ENCODE measurements at places on chromosomes 5 and 9.

- DNase-seq, result no peak
Measured at GRCh38 chr9:110638381-110638954, 30.1 kb upstream of the MUSK start.

- no peak for DNase-seq
Measured at GRCh38 chr5:17089690-17090089, 127.7 kb upstream of the BASP1 start.

DNA sequence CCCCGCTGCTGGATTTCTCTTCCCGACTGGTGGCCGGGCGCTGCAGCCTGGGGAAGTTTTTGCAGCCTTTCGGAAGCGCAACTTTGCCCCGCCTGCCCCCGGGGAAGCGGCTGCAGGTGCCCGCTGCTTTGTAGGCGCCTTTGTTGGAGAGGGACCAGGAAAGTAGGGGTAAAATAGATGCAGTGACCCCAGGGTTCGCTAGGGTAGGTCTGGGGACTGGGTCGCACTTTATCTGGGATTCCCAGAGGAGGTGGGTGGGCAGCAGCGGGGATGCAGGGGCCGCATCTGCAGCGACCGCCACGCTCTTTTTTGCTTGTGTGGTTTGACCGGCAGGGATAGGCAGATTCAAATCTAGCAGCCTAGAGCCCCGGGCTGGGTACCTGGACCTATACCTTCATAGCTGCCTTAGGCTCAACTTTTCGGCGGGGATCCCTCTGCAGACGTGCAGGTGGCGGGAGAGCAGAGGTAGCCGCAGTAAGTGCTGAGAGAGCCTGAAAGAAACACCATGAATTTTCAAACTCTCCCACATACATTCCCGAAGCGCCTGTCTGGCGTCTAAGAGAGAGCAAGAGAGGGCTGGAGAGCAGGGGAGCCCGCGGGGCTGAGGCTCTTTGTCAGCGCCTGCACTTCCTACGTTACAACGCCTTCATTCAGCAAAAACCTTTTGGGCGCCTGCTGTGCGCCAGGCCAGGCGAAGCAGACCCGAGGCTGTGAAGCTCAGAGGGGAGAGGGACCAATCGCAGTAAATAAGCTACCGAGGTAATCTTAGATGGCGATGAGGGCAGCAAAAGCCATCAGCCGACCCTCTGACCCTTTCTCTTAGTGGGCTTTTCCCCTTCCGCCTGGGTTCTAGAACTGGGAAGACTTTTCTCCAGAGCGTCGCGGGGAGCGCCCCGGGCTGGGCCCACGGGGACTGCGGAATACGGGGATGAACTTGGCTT is 642 bp downstream of the SV2C start:
- DNase-seq, result no peak

DNA sequence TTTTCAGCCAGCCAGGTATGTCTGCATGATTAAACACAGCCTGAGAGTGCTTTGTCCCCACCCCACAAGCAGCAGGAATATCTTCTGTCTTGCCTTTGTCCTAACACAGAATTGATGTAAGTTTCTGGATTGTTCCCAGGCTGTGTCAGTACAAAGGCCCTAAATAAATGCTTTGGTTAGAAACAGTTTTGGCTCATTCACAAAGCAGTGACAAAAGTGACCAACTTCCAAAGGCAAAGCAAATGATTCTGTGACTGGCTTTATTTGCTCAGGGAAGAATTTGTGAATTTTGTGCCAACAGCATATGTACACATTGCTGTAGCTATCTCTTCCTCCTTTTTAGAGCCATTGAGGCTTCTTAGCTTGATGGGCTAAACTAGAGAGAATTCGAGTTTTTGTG is 133.7 kb downstream of the PLPPR1 start:
- no peak for DNase-seq

DNA sequence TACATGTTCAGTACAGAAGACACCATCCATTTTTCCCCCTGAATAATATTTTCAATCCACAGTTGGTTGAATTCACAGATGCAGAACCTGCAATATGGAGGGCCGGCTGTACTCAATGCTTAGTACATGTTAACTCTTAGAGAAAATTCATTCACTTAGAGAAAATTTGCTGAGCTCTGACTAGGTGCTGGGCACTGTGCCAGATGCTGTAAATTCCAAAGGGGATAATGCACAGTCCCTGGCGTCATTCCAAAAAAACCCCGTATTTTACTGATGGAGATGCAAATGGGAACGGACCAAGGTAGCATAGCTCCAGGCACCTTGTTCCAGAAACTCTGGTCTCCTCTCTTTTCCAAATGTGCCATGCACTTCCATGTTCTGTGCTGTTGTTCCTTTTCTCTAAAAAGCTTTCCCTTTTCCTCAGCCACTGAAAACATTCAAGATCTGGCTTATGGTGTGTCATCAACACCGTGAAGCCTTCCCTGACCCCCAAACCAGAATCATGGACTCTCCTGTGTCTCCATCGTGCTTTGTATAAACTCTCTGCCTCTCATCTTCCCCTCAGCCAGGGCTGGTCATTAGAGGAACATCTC is 55.7 kb upstream of the COL15A1 start:
- DNase-seq, result no peak

GRCh38 chr9:18673179-18673578 is 199.2 kb downstream of the ADAMTSL1 start:
- DNase-seq, result no peak

GRCh38 chr9:99004717-99005460 is 61.2 kb downstream of the COL15A1 start:
- DNase-seq, result no peak

- no peak for DNase-seq
Measured at GRCh38 chr5:149040421-149040820, 22.4 kb downstream of the SH3TC2 start.

DNA sequence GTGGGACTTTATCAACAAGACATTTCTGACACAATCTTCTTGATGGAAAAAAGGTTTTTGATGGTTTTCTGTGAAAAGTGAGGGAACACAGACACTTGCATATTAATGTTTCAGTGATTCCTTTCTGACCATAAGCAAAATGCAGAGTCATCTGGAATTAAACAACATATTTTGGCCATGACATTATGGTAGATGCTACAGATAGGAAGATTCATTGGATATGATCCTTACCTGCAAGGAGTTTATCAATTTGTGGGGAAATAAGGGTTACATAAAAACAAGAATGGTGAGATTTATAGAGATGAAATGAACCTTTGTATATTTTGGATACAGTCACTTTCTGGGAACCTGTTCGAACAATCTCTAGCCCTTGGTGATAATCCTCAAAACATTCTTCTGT is 155.3 kb upstream of the GNA14 start:
- DNase-seq, result no peak

DNA sequence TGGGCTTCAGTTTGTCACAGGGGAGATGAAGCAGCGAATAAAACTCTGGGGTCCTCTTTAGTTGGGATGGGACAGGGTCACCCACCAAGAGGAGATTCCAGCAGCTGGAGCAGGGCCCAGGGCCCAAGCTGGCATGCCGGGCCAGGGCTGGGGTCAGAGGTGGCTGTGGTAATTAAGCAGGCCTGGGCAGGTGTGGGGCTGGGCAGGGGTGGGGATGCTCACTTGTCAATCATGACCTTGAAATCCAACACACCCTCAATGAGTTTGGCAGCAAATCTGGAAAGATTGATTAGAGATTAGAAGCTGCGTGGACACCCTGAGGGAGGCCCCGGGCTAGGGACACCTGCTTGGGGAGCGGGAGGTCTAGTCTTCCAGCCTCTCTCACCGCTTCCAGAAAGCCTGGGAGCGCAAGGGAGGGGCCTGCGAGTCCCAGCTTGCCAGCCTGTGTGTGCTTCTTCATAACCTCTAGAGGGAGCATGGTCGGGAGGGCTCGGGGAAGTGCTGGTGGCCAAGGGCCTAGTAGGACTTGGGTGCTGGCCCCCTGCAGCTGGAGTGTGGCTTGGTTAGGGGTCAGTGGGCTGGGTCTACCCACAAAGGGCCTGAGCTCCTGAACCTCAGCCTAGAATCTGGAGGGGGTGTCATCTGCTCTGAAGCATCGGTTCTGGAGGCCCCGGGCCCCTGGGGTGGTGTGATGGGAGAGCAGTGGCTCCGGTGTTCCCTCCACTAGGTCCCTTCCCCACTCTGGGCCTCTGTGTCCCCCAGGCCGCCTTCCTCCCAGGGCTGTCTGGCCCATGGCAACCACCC is 7.6 kb downstream of the CRAT start:
- DNase-seq, result no peak

DNA sequence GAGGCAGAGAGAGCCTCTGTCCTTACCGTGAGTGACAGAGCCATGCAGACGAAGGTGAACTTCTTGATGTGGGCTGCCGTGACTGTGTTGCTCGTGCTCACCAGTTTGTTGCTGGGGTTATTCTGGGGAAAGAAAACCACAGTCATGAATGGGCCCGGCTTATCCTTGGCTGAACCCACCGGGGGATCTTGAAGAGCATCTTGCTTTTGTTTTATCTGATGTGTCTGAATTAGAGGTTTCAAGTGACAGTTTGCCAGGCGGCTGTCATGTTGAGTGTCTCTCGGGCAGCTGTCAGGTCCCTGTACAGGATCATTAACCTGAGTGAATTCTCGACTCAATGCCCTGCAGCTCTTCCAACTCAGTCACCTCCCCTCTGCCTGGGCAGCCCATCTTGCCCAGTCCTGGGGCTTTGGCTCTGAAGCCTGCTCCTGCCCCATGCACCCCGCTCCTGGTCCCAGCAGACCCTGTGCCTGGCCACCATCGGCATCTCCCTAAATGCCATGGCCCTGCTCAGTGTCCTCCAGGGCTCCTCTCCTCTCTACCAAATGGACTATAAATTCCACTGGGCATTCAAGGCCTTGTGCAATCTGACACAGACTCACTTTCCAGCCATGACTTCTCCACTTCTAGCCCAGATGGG is 77.4 kb downstream of the OTULIN start:
- DNase-seq, result no peak

GRCh38 chr5:142770650-142771609 is 753 bp downstream of the ARHGAP26 start:
- no peak for DNase-seq

- DNase-seq, result no peak
Measured at GRCh38 chr9:38031594-38031993, 37.4 kb downstream of the SHB start.

GRCh38 chr5:5467737-5468136 is 45.3 kb downstream of the ICE1 start:
- DNase-seq, result no peak

- DNase-seq, result no peak
Measured at GRCh38 chr9:137026828-137027227, 1.2 kb downstream of the ABCA2 start.

DNA sequence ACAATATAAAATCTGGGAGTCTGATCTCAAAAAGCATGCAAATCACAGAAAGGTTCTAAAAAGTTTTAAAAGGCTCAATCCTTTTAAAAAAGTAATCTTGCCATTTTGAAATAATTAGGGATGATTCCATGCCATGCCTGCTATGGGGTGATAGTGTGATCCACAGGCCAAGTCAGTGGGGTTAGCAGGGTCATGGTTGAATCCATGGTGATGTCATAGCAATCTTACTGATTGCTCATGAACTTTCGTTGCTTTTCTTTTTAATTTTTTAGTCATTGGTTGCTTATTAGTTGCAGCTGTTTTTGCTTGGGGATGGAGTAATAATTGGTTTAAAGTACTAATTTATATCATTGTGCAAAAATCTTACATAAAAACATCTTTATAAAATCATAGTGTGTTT is 485.0 kb downstream of the ENC1 start:
- DNase-seq, result no peak

DNA sequence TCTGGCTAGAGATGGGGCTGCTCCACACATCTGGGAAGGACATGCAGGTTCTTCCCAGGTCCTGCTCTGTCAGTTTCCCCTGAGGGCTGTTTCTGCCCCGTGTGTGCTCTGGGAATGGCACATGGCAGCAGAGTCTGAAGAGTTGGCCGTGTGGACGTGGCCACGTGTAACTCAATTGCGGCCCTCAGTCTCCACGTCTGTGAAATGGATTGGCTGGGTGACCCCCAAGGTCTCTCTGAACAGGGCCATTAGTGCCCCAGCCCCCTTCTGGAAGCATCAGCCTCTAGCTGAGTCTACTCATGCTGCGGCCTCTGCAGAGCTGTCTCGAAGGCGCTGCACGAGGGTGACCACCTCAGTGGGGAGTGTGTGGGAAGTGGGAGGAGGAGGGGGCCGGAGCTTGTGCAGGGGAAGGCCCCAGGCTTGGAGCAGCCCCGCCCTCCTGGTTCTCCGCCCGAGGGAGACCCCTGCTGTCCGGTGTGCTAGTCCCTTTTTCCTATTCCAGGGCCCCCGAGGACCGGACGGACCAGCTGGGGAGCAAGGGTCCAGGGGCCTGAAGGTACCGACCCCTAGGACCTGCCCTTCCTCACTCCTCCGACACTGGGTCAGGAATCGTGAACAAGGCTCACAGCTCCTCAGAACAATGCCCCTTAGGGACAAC is 58.9 kb upstream of the ORM1 start:
- DNase-seq, result no peak

- DNase-seq, result no peak
Measured at GRCh38 chr9:69363191-69363590, 38.2 kb downstream of the ENTREP1 start.

GRCh38 chr5:154727361-154727760 is 27.8 kb upstream of the LARP1 start:
- no peak for DNase-seq

DNA sequence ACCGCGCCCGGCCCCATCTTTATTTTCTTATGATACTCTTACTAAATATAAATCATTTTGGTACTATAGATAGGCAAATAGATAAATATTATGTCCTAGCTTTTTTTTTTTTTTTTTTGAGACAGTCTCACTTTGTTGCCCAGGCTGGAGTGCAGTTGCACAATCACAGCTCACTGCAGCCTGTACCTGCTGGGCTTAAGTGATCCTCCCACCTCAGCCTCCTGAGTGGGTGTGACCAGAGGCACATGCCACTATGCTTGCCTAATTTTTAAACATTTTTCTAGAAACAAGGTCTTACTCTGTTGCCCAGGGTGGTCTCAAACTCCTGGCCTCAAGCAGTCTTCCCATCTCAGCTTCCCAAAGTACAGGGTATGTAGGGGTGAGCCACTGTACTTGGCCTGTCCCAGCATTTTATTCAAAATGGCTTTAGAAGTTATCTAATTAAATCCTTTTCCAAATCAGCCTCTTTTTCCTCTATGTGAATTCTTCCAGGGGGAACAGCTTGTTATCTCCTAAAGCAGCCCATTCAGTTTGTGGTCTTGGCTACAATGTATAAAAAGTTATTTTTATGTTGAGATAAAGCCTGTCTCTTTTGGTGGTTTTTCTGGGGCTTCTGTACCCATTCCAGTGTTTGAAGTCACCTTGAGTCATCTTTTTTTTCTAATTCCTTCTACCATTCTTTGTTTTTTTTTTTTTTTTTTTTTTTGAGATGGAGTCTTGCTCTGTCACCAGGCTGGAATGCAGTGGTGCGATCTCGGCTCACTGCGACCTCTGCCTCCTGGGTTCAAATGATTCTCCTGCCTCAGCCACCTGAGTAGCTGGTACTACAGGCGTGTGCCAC is 12.1 kb downstream of the MELK start:
- no peak for DNase-seq

GRCh38 chr5:110256298-110256697 is 470.2 kb downstream of the TMEM232 start:
- no peak for DNase-seq

- no peak for DNase-seq
Measured at GRCh38 chr5:56476487-56476856, 243.3 kb upstream of the ANKRD55 start.

DNA sequence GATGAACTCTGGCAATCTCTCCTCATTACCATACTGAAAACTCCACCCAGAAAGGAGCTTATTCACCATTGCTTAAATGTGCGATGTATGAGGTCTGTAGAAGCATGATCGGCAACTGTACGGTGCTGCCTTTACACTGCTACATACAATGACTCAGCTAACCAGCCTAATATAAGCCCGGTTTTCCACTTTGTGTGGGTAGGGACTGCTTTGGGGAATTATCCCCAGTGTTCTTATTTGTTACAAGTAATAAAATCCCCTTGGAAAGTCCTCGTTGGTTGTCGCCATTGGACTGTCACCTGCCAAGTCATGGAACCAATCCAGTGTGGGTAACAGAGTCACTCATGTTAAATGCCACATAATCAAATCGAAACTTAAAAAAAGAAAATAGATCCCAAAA is 23.5 kb upstream of the TENT2 start:
- DNase-seq, result no peak

All from cerebellar nuclear complex (tissue), 1 donor.